ENCODE measurements at places on chromosomes 2 and 18. TPM values are rescaled to one million over a fixed set of nuclear protein-coding genes. Genes with fewer than 3 reads are reported as not detected.

DNA sequence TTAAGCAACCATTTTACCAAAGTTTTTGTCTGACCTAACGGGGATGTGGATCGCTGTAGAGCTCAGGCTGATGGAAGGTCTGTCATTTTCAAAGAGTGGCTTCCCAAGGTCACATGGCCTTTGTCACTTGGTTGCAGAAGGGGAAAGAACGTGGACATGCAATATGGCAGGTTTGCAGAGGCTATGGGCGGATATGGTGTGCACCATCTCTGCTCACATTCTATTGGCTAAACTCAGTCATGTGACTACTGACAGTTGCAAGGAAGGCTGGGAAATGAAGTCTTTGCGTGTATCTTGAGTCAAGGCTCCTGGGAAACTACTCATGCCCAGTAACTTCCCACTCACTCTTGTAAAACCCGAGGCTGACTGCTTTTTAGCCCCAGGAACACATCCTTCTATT lies 96.8 kb downstream of the ST6GAL2 start:
- H3K36me3 ChIP-seq, result no peaks in the 10 kb centered on the region
- no peaks in the 10 kb centered on the region for H3K27me3 ChIP-seq
- H3K4me3 ChIP-seq, result no peak overlapping the region
- no peak for DNase-seq
- no peak overlapping the region for H3K27ac ChIP-seq

GRCh38 chr2:8421658-8422449 lies 260.0 kb upstream of the ID2 start:
- H3K4me3 ChIP-seq, result no peak overlapping the region
- H3K27ac ChIP-seq, result no peak overlapping the region
- H3K27me3 ChIP-seq, result no peaks in the 10 kb centered on the region
- H3K4me1 ChIP-seq, result no peaks in the 10 kb centered on the region
- H3K36me3 ChIP-seq, result no peaks in the 10 kb centered on the region

- no peak overlapping the region for H3K27ac ChIP-seq
- H3K27me3 ChIP-seq, result no peaks in the 10 kb centered on the region
- H3K4me3 ChIP-seq, result no peak overlapping the region
- no peaks in the 10 kb centered on the region for H3K4me1 ChIP-seq
Measured at GRCh38 chr18:77919923-77920322, 670.3 kb downstream of the GALR1 start.

ASAP2 gene
- total RNA-seq, result 9.2 TPM

- no peaks in the 10 kb centered on the region for H3K4me1 ChIP-seq
- H3K4me3 ChIP-seq, result no peak overlapping the region
- no peaks in the 10 kb centered on the region for H3K36me3 ChIP-seq
- no peaks in the 10 kb centered on the region for H3K27me3 ChIP-seq
Measured at GRCh38 chr2:58081000-58081399, 34.4 kb downstream of the VRK2 start.
